ENCODE measurements at places on chromosomes 5 and 9. TPM values are rescaled to one million over a fixed set of nuclear protein-coding genes. Genes with fewer than 3 reads are reported as not detected.
A peak's percentile ranks its signal among the peaks of the same experiment; 100 is the strongest.

The PRUNE2 gene
- total RNA-seq = 14.7 TPM

The P4HA2 gene
- total RNA-seq = 34.8 TPM

The NCS1 gene
- 3.4 TPM for total RNA-seq

DNA sequence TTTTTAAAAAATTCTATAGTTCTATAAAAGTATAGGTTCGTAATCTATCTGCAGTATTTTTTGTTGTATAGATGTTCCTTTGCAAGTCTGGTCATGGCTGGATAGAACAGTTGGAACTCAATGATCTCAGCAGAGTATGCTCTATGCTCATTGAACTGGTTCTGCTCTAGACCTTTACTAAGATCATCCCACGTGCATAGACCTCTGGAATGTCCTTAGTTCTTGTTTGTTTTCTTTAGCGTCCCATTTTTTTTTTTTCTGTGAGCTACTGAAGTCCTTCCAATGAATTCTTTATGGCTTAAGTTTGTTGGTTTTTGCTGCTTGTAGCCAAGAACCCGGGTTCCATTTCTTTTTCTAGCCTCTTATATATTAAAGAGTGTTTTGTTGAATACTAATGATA, 3.5 kb downstream of the TMEM38B start:
- H3K4me1 ChIP-seq = no peaks in the 10 kb centered on the region
- no peak overlapping the region for H3K27ac ChIP-seq
- H3K4me3 ChIP-seq = no peak overlapping the region

DNA sequence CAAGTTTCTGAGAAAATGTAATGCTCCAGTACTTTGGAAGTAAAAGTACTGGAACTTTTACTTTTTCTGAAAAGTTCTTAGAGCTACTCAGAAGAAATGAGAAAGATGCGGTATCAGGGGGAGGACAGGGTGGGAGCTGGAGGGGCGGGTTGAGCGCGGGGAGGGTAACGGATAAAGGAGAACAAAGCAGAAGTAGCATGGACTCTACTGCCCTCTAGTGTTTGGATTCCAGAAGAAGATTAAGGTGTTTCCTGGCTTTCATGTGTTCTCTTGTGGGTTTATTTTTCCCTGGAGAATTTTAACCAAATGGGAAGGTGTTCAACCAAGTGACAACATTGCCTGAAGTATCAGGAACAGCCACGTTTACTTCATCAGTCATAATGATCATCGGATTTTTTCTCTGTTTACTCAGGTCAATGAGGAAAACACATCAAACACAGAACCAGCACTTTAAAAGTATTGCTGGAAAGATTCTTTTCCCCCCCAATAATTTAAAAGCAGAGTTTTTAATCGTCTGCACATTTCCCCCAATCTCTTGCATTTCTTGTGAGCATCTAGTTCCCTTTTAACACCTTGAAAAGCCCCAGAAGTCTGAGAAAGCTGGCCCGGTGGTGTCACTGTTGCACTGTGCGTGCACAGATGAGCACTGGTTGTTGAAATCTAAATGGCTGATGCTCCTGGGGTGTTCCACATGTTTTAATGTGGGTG, 190.6 kb downstream of the MPDZ start:
- DNase-seq = no peak
- peaks cover under 1% of the 10 kb centered on the region for H3K4me1 ChIP-seq
- H3K27ac ChIP-seq = no peak overlapping the region
- no peaks in the 10 kb centered on the region for H3K27me3 ChIP-seq

DNA sequence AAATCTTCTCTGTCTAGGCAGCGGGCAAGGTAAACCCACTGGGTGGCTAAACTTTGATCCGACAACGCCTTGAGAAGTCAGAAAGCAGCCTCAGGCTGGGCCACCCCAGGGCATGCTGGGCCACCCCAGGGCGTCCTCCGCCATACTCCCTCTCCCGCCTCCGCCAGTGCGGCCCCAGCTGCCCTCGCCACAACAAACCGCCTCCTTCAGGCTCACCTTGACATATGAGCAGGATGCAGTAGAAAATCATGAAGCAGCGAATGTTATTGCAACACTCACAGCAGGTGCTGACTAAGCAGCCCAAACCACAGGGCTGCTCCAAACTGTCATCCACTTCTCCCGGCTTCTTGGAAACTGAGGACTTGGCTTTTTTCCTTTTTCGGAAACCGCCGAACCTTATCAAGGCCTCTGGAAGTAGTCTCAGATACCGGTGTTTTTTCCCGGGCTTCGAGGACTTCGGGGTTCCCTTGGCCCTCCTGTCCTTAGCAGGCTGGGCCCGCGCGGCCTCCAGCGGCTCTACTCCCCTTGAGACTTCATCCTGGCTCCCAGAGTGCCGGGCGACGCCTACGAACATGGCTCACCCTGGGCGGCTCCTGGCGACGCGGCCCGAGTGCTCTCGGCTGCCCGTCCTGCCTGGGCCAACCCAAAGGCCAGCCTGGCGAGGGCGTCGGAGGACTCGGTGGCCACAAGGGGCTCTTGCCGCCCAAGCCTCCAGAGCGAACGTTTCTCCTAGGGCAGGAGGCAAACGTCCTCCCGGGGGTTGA, at the start of gene SLCO6A1:
Gene SLCO6A1 (minus strand): TSS at position 731 of the 764 bp plus-strand sequence. CDS start 157 bp downstream, at position 574.
- no peaks in the 10 kb centered on the region for H3K36me3 ChIP-seq
- H3K27me3 ChIP-seq = no peaks in the 10 kb centered on the region
- no peak within 1 kb of the TSS for H3K4me3 ChIP-seq
- no peak for DNase-seq
- no peaks in the 10 kb centered on the region for H3K4me1 ChIP-seq

- H3K27ac ChIP-seq = peak overlapping the region; percentile 95
- DNase-seq = no peak
- H3K27me3 ChIP-seq = no peaks in the 10 kb centered on the region
- H3K4me1 ChIP-seq = no peaks in the 10 kb centered on the region
- H3K4me3 ChIP-seq = peak overlapping the region; percentile 87
- no peaks in the 10 kb centered on the region for H3K36me3 ChIP-seq
Measured at GRCh38 chr5:171388816-171389168, 1.1 kb downstream of the NPM1 start.

- H3K4me3 ChIP-seq = no peak overlapping the region
- H3K4me1 ChIP-seq = no peaks in the 10 kb centered on the region
- H3K36me3 ChIP-seq = no peaks in the 10 kb centered on the region
- no peaks in the 10 kb centered on the region for H3K27me3 ChIP-seq
Measured at GRCh38 chr5:72597456-72597948, 90.3 kb upstream of the ZNF366 start.

GRCh38 chr5:17430241-17430640, 67.8 kb upstream of the TAF11L2 start:
- no peak overlapping the region for H3K27ac ChIP-seq
- no peak for DNase-seq
- no peaks in the 10 kb centered on the region for H3K36me3 ChIP-seq
- H3K27me3 ChIP-seq = no peaks in the 10 kb centered on the region
